ENCODE measurements at places on chromosomes 1 and 21.

DNA sequence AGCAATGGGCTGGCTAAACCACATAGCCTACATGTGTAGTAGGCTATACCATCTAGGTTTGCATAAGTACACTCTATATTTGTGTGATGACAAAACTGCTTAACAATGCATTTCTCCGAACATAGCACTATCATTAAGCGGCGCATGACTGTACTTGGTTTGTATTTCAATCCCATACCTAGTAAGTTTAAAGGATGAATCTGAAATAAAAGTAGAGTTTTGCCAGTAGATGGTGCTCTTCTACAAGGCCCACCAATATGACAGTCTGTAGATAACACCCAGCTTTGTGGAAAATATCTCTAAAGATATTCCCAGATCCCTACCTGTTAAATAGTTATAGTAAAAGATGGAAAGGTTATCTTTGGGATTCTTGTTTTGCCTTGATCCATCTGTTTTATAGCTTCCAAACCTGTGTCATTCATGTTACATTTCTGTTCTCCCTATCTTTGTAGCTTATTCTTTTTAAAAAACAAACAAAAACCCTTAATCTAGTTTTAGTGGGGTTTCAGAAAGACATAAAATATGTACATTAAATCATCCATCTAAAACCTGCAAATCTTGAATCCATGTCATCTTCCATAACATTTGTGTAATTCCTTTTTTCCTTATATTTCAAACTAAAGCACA is 33.9 kb upstream of the ASPM start:
- DNase-seq = peak; percentile 19

DNA sequence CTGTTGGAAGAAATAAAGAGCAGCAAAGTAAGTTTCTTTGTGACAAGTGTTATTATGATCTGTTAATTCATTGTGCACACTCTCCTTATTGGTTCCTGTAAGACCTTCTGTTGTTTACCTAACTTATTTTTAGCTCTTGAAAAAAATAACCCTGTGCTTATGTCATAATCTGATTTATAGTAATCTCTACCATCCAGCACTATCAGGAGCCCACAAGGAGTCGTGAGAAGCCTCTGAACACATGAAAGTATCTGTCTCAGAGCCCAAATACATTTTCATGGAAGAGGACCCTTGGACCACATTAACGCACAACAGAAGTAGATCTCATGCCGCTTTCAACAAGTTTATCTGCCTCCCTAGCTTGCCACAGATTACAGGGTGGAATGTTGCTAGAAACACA is 45.8 kb downstream of the CENPF start:
- DNase-seq = no peak

DNA sequence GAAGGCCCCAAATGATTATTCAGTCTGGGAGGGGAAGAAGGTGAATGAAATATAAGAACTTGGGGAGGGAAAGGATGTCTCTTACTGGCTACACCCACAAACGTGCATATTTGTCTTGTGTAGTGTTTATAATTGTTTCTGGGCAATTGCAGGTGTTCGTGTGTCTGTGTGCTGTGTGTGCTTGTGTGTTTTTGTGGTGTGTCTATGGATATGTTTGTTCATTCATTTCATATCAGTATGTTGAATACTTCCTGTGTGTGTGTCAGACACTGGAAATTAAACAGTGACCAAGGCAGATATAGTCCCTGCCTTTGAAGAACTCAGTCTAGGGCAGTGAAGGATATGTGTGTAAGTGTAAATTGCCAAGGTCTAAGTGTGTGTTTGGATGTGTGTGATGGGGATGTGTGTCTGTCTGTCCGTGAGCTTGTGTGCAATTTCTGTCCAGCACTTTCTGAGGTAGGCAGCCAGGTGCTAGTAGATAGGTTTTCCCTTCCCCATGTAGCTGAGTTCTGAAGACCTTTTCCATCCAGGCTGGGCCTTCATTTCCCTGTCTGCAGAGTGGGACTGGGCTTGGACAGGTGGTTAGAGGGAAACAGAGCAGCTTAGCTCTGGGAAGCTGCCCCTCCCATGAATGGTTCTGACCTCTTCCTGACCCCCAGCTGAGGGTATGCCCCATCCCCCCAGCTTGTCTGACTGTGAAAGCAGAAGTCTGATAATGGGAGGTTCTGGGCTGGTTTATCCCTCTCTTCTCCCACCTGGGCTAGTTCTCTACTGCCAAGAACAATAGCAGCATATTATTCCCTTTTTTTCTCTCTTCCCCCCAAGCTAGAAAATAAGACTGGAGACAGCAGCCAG is 3.8 kb downstream of the AGO1 start:
- no peak for DNase-seq

- DNase-seq = no peak
These were observed 26.5 kb downstream of the ZNF362 start for GRCh38 chr1:33282791-33283190.

DNA sequence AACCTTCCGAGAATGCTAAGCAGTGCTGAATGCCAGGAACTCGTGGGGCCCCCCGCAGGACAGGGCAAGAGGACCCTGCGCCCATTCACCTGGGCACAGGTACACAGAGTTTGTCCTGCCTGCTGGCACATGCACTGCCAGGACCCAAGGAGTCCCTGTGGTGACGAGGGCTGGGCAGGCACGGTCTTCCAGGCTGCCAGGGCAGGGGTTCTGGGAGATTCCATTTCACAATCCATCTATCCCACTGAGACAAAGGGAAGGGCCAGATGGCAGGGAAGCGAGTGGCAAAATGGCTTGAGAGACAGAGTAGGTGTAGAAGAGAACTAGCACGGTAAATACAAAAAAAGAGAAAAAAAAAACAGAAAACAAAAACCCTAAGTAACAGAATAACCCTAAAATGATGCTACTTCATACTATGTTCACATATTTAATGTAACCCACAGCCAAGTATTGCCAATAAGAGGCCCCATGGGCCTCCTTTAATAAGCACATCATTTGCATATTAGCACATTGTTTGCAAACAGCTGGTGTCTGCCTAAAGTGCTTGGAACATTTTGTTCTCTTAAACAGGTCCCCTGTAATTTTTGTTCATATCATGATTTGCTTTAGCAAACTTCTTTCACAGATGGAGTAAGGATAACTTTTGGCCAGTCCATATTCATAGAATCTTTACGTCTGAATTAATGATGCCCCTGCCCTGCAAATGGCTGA is 83.8 kb downstream of the STUM start:
- DNase-seq = no peak

DNA sequence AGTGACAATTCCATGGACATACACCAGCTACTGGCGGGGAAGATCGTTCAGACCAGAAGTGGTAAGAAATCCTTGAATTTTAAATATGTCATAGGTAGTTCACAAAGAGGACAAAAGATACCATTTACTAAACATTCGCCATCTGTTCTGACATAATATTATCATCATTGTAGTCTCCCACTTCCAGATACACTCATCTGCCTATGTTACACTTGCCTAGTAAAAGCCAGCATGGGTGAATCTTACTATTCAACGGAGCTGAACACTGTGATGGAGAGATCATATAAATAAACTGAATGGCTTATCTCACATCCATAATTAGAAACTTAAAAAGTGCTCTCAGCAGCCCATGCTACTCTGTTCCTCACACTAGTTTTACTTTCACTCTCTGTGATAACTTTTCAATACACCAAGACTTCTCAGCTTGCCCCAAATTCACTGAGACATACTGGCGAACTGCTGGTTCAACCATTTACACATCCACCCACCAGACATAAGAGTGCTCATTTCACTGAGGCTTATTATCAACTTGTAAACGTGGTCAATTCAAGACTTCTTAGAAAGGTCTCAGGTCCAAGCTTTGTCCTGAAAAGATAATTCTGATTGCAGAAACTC is 463 bp upstream of the PRRC2C start:
- DNase-seq = peak; percentile 55

- DNase-seq = no peak
These were observed 489 bp downstream of the TNNI1 start for GRCh38 chr1:201421041-201421440.

DNA sequence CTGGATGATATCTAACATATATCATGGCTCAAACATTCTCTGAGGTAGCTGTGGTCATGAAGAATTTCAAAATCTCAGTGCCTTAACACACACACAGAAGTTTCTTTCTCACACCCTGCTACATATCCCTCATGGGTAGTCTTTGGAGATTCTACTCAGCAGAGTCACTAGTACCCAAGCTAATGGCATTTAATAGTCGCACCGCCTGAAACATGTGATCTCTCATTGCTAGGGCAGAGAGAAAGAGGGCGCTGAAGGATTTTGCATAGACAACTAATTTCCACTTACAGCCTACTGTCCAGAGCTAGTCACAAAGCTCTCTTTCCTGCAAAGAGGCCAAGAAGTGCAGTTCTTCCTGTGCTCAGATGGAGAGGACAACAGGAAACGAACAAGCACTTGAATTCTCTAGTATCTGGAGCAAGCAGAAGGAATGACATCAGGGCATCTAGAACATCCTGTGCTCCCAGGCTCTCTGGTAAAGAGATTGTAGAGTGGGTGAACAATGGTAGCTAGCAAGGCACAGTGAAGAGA is 183.4 kb upstream of the PTBP2 start:
- no peak for DNase-seq

DNA sequence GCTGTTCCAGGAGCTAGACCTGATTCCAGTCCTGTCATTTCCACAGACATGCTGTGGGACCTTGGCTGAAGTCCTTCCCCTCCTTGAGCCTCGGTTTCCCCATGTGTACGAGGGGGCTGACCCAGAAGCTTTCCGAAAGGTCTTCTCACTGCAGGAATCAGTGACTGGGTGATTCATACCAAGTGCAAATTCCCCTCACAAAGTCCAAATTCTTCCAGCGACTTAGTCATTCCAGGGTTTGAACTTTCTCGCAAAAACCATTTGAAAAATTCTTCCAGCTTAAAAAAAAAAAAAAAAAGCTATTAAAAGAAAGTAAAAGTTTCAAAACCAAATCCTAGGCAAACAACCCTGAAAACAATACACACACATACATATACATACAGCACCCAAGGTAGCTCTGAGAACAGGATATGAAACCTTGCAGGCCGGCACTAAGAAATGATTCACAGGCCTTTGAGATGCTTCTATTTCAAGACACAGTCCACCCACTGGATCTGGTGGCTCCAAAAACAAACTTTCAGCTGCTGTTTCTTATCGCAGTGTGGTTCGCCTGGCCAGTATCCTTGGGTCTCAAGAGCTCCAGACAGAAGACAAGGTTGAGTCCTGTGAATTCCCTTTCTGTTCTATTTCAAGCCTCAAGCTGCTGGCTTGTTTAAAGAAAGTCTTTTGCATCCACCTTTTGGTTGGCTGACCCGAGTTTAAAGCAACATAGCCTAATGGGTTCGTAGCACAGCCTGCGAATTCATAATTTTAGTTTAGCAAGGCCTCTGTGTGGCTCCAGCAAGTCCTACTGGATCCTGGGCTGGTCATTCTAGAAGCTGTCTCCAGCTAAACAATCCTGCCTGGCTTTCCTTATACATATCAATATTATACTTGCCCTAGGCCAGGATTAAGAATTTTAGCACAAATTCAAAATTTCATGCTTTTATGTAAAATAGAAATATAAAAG is 18.0 kb upstream of the ID3 start:
- DNase-seq = no peak

DNA sequence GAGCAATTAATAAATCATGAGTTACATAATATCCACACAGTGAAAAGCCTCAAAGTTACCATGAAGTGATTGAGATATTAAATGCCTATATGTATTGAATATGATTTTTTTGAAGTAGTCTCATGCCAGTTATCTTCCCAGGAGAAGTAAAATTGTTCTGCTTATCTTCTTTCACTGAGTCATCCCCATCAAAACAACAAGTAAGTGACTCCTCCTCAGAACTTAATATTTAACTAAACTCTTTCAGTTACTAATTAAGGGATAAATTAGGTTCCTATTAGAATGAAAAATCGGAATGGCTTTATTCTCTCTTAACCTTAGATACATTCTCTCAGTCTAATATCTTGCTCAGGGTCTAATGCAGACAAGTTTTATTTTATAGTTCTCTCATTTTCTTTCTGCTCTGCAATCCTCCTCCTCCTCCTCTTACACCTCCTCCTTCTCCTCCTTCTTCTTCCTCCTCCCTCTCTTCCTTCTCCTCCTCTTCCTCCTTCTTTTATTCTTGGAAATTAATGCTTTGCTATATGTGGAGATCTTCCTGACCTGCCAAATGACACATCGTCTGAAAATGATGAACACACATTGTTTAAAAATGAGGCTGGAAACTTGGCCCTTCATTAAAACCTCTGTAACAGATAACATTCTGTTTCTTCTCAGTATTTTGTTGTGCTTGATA is 110.9 kb downstream of the RUNX1 start:
- no peak for DNase-seq

DNA sequence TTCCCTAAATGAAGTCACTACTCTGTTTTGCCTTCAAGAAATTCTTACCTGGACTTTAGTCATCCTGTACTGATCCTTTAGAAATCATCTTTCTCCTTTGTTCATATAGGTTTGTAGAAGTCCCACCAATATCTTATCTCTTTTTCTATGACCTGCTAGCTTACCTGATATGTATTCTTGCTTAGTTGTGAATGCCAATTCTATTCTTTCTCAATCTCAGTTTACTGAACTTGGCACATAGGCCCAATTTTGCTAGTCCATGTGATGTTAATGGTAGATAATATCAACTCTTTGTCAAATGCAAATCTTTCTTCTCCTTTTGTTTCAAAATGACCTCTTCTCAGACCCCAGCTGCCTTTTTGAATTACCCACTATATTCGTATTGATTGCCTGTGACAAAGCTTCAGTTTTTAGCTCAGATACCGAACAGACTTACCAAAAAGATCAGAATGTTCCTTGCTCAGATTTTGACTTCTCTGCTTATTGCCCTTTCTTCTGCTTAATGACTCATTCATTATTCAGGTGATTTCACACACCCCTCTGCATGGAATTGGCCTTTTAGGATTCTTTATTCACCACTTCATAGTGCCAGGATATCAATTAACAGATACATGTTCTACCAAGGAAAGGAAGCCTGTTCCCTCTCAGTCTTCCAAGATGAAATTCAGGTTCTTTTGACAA is 20.6 kb downstream of the IPO9 start:
- no peak for DNase-seq

DNA sequence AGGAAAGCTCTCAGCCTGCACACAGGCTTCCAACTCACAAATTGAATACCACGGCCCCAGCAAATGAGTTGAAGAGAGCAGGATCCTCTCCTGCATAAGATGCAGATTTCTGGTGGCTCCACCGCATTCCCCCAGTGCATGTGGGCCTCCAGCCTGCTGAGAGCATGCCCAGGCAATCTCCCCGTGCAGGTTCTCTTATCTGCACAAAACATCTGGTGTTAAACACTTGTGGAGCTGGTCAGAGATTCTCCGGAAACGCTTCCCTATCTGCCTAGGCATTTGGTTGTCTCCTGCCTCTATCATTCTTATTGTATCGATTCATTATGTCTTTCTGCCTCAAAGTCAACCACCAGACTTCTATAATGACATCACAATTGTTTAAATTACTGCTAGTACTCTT is 1349.0 kb upstream of the B3GALT2 start:
- no peak for DNase-seq

DNA sequence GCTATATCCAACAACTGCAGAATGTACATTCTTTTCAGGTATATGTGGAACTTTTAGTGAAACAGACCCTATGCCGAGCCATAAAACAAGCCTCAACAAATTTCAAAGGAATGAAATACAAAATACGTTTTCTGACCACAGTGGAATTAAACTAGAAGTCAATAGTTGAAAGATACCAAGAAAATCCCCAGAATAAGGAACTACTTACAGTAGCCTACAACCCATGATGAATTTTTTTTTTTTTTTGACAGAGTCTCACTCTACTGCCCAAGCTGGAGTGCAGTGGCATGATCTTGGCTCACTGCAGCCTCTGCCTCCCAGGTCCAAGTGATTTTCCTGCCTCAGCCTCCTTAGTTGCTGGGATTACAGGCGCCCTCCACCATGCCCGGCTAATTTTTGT is 83.4 kb downstream of the RUNX3 start:
- DNase-seq = no peak

All from DMS79 treated with DMSO at 0.1 percent for 48 hours (cell line).